ENCODE measurements at places on chromosomes 7 and 10.

GRCh38 chr10:11906714-11907113, 83.6 kb downstream of the PROSER2 start:
- DNase-seq = no peak

DNA sequence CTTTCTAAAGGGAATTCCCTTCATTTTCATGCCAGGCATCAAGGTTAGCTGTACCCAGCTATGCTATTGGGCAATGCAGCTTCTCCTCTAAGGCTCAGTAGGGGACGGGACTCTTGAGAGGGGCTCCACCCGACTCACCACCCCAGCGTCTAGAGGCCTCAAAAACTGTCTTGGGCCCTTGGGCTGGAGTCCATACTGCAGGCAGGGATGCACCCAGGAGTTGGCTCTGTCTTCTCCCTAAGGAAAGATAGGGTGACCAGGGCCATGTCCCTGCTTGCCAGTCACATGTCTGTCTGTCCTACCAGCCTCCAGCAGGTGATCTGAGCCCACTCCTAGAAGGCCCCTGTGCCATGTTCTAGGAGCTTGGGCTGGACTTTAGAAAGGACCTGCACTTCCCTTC, 1.2 kb downstream of the OPN4 start:
- no peak for DNase-seq

DNA sequence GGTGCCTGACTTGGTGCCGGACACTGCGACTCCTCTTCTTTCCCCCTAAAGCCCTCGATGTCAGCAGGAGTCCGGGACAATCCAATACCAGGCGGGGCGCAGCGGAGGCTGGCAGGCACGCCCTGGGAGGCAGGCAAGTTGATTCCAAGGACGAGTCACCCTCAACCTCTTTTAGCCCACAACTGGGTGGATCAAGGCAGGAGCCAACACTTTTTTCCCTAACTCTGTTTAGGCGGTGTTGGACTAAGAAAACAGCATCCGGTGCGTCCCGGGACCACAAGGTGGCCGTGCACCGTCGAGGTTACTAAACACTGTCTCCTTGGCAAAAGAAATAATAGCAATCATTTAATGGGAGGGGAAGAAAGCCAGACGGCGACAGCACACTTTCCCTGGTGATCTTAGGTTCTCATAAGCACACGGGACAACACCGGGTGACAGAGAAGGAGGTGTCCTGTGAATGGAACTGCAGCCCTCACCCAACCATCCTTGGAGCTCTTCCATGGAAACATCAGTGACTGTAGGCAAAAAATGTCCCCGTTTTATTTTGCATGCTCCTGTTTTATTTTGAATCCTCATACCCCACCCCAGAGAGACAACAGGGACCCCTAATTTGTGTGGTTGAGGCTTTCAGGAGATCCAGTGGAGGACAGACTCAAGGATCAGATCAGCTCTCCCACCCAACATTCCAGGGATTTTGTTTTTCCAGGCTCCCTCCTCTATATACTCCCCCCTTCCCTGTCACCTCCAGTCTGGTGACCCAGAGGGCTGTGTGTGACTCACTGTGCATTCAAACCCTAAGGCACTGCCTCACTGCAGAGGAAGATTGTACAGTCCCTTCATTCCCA, 1.3 kb upstream of the CALCR start:
- no peak for DNase-seq

DNA sequence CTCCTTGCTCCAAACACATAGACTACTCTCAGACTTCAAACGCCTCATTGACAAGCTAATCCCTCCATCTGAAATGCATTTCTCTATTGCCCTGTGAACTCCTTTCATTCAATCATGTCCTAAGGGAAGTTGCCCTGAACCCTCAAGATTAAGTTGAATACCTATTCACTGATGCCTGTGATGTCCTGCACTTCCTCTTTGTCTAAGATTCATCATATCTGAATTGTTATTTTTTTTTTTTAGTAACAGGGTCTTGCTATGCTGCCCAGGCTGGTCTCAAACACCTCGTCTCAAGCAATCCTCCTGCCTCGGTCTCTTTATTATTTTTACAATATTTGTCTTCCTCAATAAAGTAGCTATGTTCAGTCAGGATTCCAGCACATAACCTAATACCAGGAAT, 3.2 kb downstream of the PSMA2 start:
- DNase-seq = no peak

- DNase-seq = no peak
Measured at GRCh38 chr10:93751124-93751523, 6.6 kb upstream of the LGI1 start.

GRCh38 chr10:48639632-48640031, 34.8 kb upstream of the ARHGAP22 start:
- DNase-seq = no peak

GRCh38 chr7:40757109-40757508, 622.3 kb downstream of the SUGCT start:
- no peak for DNase-seq

GRCh38 chr10:70603449-70603801, 884 bp upstream of the PRF1 start:
- no peak for DNase-seq

DNA sequence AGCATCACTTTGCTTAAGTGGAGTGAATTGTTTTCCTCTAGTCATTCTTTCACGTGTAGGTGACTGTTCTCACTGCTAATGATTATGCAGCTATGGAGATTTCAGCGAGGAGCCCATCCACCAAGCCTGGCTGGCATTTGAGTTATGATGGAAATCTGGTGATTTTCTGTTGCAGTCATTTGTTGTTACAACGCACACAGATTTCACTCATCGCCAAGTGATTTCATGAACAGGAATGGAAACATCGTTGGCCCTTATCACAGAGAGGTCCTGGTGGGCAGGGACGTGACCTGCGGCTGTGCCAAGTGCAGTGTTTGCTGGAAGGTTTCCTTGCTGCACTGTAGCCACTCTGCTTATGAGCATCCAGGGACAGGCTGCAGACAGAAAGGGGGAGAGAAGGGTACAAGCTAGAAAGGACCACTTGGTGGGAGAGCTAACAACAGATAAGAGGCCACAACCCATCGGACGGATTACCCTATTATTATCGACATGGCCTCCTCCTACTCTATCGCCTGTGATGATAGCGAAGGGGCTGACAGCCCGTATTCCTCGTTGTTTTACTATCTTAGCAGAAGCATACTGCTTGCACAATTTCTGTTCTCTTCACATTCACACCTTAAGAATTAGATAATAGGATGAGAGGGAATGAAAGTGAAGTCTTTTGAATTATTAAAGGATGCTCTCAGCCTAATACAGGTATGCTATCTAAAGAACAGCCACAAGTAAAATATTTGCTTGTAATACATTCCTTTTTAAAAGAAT, 99.0 kb upstream of the PITRM1 start:
- no peak for DNase-seq

- no peak for DNase-seq
Measured at GRCh38 chr10:125720002-125720382, 483 bp downstream of the EDRF1 start.

- DNase-seq = no peak
Measured at GRCh38 chr10:17067376-17068264, 62.0 kb downstream of the CUBN start.

GRCh38 chr7:133139350-133139749, 57.5 kb upstream of the CHCHD3 start:
- DNase-seq = peak; percentile 60

- no peak for DNase-seq
Measured at GRCh38 chr10:1189166-1190051, 133.2 kb downstream of the WDR37 start.

- DNase-seq = no peak
Measured at GRCh38 chr7:43042302-43042701, 70.1 kb upstream of the HECW1 start.

- no peak for DNase-seq
Measured at GRCh38 chr7:73439410-73439704, 5.8 kb downstream of the FZD9 start.

GRCh38 chr7:46832136-46832535, 749.8 kb downstream of the TNS3 start:
- DNase-seq = no peak

- peak; percentile 71 for DNase-seq
Measured at GRCh38 chr7:148914208-148914777, 30.2 kb upstream of the EZH2 start.

DNA sequence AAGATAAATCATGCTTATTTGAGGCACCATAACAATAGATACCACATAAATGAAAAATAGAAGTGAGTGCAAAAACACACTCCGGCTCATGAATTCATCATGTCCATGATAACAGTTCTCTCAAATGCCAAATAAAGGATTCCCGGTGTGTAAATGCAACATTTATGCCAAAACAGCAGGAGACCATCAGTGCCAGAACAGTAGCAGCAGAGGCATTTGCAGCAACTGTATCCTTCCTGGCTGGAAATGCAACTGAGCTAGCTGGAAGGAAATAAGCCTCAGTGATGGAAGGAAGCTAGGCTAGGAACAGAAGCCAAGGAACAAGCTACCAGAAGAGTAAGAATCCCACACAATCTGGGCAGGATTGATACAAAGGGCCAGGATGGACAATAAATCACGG, 79.9 kb upstream of the THSD7A start:
- no peak for DNase-seq

- no peak for DNase-seq
Measured at GRCh38 chr7:128219636-128220035, 21.4 kb upstream of the LEP start.

- DNase-seq = peak; percentile 91
Measured at GRCh38 chr7:13829914-13830900, 159.3 kb downstream of the ETV1 start.

- DNase-seq = no peak
Measured at GRCh38 chr10:78175444-78176015, 141.9 kb downstream of the RPS24 start.

Data from MCF 10A (cell line).